Right lung (tissue), 10 donors: ENCODE measurements at places on chromosomes 16 and 17. TPM values are rescaled to one million over a fixed set of nuclear protein-coding genes. Genes with fewer than 3 reads are reported as not detected.

GRCh38 chr17:19362277-19363113 is at the start of gene B9D1:
Gene B9D1 (minus strand): TSS chr17:19362723. CDS start chr17:19362569, 154 bp downstream.
- peak; percentile 95 for DNase-seq

DNA sequence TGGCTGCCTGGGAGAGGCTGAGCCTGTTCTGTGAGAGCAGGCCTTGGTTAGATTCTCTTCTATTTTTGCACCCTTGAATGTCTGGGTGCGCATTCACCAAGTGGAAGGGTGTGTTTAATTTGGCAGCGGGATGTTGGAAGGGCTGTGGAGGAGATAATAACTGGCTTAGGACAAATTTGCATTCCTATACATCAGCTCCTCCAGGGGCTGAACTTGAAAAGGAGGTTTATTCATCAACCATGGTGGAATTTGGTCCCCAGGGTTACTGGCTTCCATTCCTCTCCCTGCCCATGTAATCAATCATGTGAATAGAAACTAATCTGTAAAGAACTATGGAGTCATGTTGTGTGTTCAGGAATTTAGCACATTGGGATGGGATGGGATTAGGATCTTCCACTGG is 100.2 kb upstream of the FOXF1 start:
- no peak for DNase-seq

GRCh38 chr17:18377437-18378204 is at the start of gene EVPLL:
Gene EVPLL (plus strand): TSS chr17:18377778. CDS start chr17:18380938, 3,160 bp downstream.
- DNase-seq, result no peak

GRCh38 chr17:58105093-58105492 is 21.9 kb downstream of the DYNLL2 start:
- DNase-seq, result no peak

GRCh38 chr17:68461122-68461539 is 3.8 kb upstream of the WIPI1 start:
- DNase-seq, result no peak

DNA sequence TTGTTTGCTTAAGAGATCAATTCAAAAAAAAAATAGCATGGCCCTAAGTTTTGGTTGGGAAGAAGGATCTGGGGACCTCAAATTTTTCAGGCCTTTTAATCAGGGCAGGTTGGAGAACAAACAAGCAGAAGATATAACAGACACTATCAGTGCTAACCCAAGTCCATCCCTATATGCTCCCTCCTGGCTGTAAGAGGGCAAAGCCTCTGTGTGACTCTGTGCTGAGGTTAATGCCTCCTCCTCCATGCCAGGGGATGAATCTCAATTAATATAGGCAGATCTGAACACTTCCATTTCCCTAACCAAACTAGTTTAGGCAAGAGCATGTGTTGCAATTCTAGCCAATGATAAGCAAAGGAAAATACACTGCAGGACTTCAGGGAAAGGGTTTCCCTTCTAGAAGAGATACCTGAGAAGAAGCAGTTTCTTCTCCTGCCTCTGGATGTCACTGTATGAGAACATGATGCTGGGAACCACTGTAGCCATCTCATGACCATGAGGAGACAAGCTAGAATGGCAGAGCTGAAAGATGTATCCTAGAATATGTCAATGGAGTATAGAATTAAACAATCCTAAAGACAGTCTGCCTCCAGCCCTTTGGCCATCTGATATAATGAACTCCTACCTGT is 76.0 kb downstream of the CHD9NB start:
- no peak for DNase-seq

DNA sequence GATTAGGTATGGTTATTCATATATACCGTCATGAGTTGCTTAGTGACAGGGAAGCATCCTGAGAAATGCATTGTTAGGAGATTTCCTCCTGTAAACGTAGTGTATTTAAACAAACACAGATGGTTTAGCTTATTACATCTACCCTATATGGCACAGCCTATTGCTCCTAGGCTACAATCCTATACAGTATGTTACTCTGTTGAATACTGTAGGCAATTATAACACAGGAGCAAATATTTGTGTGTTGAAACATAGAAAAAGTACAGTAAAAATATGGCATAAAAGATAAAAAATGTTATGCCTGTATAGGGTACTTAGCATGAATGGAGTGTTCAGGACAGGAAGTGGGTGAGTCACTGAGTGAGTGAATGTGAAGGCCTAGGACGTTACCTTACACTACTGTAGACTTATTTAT is 157.7 kb downstream of the CDH11 start:
- no peak for DNase-seq

- DNase-seq, result no peak
These were observed 39.1 kb upstream of the PABPN1L start for GRCh38 chr16:88905563-88905962.

DNA sequence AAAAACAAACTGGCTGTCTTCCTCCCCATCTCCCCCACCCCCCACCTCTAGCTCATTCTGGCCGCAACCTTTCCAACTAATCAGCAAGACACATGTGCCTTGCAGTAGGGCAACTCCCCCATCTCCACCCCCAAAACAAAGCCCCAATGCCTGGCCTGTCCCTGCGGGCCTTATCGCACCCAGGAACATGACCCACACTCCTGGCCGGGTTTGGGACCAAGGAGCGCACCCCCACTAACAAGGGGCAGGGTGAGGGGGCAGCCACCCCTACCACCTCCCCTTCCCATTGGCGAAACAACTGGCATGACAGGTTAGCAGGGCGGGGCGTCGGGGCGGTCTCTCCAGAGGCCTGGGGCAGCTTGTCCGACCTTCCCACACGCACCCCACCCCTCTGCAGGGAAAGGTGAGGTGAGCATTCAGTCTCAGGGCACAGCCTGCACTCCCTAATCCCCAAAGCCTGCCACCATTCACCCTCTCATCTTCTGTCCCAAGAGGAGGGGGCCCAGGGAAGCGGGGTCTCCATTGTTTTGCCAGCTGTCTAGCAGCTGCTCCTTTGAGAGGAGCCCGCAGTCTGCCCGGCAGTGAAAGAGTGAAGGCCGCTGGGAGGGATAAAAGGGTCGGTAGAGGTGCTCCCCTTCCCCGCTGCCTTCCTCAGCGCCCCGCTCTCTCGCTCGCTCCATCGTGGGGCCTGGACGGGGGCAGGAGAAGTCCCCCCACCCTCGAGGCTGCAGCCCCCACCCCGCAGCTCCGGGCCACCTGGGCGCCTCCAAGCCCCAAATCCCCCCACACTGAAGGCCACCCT is 765 bp downstream of the MYO18A start:
- DNase-seq, result no peak

DNA sequence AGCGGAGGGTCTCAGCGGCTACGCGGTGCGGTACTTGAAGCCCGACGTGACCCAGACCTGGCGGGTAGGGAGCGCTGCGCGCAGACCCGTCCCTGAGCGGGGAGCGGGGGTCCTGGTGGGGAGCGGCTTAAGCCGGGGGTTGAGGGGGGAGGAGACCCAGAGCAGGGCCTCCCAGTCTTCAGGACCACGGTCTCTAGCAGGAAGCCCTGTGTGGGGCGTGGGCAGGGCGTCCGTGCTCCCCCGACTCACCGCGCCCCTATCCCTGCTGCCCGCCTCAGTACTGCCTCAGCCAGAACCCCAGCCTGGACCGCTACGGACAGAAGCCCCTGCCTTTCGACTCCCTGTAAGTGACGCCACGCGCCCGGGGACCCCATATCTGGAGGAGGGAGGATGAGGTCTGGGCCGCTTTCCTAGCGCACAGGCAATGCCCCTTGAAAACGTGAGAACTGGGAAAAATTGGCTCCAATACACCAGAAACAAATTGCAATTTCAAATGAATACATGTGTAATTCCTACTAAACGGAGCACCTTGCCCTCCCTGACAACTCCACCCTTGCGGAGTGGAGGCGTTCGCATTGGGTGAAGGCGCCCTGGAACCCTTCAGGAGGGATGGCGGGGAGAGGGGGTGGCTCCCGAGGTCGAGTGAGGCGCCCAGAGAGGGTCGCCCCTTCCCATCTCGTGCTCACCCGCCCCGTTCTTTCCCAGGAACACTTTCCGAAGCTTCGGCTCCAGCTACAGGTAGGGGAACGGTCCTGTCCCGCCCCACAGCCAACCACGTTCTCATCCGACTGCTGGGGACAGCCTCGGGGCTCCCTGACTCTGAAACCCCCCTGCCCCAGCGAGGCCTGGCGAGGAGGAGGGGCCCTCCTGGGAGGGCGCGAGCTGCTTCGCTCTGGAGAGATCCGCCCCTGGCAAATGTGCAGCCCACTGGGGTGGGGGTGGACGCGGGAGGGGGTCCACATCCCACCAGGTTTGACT is 14.6 kb upstream of the CNGB1 start:
- peak; percentile 9 for DNase-seq

DNA sequence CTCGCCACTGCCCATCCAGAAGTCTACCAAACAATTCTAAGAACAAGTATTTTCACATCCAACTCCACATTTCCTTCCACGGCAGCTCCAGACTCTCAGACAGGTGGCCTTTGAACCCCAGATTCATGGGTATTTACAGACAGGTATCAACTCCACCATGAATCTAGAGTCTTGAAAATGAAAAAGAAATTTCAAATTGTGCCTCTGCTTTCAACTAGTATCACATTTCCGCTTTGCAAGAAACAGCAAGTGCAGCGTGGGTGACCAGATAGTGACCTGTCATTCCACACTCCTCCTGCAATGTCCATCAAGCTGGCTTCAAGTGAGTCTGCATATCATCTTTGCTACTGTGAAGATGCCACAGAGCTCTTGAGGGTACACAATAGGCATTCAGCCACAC is 232.4 kb upstream of the RPL38 start:
- DNase-seq, result no peak

DNA sequence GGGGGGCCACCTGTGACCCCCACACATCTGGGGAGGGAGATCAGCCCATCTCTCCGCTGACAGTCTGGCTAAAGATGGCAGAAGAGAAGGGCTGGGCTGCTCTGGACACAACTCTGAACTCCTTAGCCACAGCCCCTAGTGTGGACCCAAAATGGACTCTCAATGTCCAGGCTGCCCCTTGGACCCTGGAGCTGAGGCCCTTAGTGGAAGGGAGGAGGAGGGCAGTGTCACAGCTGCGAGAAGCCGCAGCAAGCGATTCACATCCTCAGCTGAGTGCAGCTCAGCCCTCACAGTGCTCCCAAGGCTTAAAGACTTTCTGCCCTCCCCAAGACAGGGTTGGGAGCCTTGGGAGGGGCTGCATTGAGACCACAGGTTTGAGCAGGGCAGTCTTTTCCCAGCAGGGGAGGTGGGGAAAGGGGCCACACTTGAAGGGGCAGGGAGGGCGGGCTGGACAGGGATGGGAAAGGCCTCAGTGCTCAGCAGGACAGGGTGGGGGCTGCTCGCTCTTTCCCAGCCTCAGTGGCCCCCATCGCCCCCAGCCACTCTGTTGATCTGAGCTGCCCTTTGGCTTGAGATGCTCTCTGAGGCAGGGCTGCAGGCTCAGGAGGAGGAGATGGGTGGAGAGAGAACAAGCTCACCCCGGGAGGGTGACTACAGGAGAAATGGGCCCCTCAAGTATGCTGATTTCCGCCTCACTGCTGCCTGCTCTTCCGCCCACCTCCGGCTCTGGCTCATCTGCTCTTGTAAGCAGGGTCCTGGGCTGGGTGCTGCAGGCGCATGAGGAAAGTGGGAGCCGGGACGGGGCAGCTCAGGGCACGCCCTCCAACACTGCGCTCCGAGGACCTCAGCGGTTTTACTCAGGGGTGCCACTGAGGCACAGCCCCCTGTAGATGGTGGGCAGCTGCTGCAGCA is 50.9 kb upstream of the MTSS2 start:
- no peak for DNase-seq

GRCh38 chr16:56864960-56865359 is at the start of gene SLC12A3:
Gene SLC12A3 (plus strand): TSS chr16:56865207. CDS start chr16:56865236, 29 bp downstream.
- DNase-seq, result no peak

DNA sequence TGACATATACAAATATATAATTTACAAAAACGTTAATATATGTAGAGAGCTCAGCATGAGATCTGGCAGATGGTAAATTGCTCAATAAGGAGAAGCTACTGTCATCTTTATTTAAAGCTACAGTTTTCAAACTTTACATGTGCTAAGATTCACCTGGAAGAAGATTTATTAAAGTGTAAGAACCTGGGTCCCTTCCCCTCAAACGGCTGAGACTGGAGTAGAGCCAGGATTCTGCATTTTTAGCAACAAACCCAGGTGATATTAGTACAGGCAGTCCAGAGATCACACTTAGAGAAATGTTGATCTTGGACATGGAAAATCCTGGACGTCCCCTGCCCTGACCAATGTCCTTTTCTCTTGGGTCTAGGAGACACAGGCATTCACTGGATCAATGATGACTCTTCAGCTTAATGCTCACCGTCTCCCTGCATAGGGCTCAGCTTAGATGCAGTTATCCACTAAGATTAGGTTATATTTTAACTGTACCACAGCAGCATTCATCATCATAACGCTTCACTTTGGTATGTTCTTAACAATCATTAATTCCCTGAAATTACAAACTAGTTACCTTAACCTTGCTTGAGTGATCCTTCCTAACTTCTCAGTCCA is 20.4 kb downstream of the CDR2 start:
- DNase-seq, result no peak

DNA sequence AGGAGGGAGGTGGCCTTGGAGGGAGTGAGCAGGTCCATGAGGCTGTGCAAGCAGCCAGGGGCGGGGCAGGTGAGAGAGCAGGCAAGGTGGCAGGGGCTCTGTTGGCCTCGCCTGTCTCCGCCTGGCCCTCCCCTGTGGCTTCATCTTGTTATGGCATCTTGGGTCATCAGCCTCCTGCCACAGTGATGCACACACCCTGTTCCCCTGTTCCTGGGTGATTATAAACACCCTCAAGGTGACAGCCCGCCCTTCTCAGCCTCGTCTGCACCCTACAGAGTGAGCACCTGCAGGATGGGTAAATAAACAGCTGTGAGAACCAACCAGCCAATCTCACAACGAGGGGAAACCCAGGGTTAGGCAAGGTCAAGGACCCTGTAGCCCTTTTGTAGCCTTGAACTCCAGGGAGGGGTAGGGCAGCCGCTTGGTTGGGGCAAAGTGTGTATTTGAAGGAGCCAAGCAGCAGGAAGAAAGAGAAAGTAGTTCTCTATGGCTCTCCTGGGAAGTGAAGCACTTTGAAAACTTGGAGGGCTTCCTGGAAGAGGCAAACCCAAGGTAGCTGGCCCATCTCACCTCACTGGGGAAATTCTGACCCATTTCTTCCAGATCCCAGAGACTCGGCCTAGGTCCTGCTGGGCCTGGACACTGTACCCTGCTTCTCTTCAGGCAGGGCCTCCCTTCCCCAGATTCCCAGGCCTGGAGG is 60.6 kb downstream of the NT5M start:
- no peak for DNase-seq

GRCh38 chr16:87196231-87196630 is 121.0 kb downstream of the C16orf95 start:
- no peak for DNase-seq

KLHL10 gene
- polyA plus RNA-seq, result not detected

MEAK7 gene
- polyA plus RNA-seq, result 19.4 TPM

NPIPB8 gene
- 1.1 TPM for polyA plus RNA-seq

CCL8 gene
- polyA plus RNA-seq, result 0.38 TPM

CMC2 gene
- polyA plus RNA-seq, result 60.7 TPM

CCL4L2 gene
- polyA plus RNA-seq, result 3.1 TPM

TP53I13 gene
- 28.0 TPM for polyA plus RNA-seq

G6PC1 gene
- polyA plus RNA-seq, result 0.04 TPM

TBC1D28 gene
- not detected for polyA plus RNA-seq

TP53TG3B gene
- polyA plus RNA-seq, result not detected

MYH2 gene
- not detected for polyA plus RNA-seq

TBC1D3D gene
- 4.2 TPM for polyA plus RNA-seq

NOMO2 gene
- polyA plus RNA-seq, result 45.7 TPM

MT4 gene
- polyA plus RNA-seq, result not detected
